ENCODE measurements at places on chromosomes 7 and 10. TPM values are rescaled to one million over a fixed set of nuclear protein-coding genes. Genes with fewer than 3 reads are reported as not detected.

- ATAC-seq: no peak
Observed at GRCh38 chr7:139230484-139230773, 608 bp upstream of the UBN2 start.

Gene MSANTD7
- total RNA-seq: 7.7 TPM

- no peak for ATAC-seq
Observed at GRCh38 chr10:23088609-23089008, 6.8 kb upstream of the MSRB2 start.

DNA sequence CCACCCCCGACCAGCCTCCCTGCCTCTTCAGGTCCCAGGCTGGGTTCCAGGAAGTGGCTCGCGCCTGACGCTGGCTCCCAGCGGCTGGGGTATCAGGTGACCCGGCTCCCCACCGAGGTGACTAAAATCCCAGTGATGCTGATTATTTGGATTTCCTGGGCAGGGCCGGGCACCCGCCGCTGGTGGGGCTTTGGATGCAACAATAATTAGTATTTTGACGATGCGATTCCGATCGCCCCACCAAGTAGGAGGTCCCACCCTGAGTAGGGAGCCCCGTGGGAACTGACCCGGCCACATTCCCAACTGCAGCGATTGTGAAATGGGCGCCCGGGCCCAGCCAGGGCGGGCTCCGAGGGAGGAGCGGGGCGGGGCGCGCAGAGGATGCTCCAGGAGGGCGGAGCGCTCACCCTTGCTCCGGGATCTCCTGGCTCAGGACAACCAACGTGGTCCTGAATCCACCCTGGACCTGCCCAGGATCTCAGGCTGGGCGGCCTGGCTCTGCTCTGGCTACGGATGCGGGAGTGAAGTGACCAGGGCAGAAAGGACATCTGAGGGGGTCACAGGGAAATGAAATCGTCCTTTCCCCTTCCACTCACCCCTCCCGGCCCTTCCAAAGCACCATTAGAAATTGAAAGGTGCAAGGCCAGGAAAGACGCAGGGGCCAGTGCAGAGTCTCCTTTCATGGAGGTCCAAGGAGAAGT, 32.6 kb downstream of the DUSP5 start:
- peak; percentile 75 for ATAC-seq

DNA sequence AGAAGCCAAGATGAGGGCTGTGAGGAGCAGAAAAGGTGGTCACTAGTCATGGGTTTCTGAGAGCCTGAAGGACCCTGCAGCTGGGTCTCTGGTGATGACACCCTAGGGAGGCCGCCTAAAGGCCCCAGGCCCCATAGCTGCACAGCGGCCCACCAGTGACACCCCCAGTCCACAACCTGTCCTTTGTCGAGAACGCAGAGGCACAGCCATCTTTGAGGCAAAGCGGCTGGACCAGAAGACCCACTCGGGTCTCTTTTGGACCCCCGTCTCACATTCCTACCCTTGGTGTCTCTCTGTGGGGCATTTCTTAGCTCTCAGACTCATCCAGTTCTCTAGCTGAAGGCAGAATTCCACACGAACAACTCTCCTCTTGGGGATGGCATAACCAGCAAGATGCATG, 18.8 kb downstream of the JCAD start:
- ATAC-seq: no peak

Gene TUBB8
- total RNA-seq: not detected

- no peak for ATAC-seq
Observed at GRCh38 chr10:67075491-67075971, 149.7 kb downstream of the LRRTM3 start.

Gene PTN
- 28.6 TPM for total RNA-seq

Gene ZNF716
- total RNA-seq: not detected

GRCh38 chr7:111268941-111269340, 178.0 kb downstream of the LRRN3 start:
- ATAC-seq: no peak
